ENCODE measurements at places on chromosomes 2 and 18.
A peak's percentile ranks its signal among the peaks of the same experiment; 100 is the strongest.

- no peak for DNase-seq
Observed at GRCh38 chr18:50791599-50792438, 28.0 kb downstream of the MRO start.

- no peak for DNase-seq
Observed at GRCh38 chr2:235955664-235956063, 212.5 kb downstream of the GBX2 start.

DNA sequence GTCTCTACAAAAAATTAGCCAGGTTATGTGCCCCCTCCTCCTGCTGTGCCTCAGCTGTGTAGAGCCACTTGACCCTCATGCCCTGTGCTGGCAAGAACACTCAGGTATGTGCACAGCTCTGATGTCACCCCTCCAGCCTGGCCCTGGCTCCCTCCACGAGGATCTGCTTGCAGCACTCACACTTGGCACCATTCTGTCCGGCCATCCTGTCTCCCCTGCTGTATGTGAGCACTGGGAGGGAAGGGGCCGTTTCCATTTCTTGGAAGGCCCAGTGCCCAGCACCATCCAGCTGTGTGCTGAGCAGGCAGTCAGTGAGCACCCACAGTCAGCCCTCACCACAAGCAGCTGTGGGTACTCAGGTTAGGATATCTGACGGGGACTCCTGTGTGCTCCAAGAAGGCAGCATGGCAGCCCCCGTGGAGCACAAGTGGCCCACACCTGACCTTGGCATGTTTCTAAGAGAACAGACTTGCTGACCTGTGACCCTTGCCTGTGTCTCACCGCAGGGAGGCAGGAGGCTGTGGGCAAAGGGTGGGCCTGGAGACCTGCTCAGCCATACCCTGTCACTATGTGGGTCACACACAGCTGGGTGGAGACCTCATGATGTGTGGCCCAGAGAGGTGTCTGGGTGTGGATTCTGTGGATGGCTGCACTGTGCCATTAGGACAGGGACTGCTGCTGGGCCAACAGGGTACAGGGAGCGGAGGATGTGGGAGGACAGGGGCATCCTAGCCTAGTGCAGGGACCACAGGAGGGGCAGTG, 31.5 kb downstream of the USP34 start:
- no peak for DNase-seq

GRCh38 chr2:222052934-222053367, 245.8 kb downstream of the PAX3 start:
- DNase-seq = no peak

GRCh38 chr2:165105926-165106325, 97.9 kb downstream of the SCN3A start:
- DNase-seq = no peak

GRCh38 chr2:172256886-172257285, 154.2 kb upstream of the DLX2 start:
- no peak for DNase-seq

DNA sequence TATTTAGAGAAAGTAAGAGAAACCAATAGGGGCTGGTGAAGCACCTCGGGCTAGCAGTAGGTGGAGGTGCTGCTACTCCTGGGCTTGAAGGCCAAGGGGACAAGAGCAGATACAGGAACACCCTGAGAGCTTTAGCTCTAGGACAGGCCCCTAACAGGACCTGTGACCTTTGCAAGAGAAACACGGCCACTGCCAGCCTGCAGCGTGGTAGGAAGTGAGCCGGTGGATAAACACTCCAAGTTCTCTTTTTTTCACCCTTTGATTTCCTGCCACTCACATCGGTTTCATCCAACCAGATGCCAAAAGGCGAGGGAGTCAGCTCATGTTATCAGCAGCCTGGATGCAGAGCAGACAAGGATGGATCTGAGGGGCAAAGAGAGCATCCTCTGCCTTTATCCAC, 66.8 kb upstream of the SPRED2 start:
- DNase-seq = no peak

DNA sequence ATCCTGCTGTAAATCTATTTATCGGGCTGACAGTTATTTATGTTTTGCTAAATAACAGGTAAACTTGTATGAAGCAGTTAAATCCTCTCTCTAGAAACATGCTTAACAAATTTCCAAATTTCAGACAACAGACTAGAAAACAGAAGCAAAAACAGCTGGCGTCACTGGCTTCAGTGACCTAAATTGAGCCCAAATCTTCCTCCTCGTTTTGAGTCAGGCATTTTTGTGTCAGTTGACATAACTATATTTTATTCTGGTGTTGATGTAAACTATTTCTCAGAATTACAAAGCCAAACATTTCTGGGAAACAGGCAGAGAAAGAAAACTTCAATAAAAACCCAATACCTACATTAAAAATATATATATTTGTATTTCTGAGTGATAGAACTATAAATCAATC, 21.7 kb downstream of the RBMS1 start:
- no peak for DNase-seq

DNA sequence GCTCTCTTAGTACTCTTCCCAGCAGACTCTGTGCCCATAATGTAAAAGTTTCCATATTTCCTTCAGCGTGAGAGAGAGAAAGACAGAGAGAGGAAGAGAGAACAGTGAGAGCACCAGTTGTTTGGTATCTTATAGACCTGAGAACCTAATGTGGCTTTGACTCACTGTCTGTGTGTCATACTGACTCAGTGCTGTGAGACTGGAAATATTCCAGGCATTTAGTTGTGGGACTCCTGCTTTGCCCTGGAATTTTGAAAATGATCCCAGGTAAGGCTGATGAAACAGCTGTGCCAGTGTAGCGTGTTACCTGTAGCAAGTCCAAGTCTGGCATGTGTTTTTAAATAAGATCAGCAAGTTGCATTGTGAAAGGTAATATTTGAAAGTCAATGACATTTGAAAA, 87.9 kb upstream of the KCNH7 start:
- peak; percentile 91 for DNase-seq
